Tongue (tissue), 3 donors: ENCODE measurements at places on chromosomes 5 and 9. TPM values are rescaled to one million over a fixed set of nuclear protein-coding genes. Genes with fewer than 3 reads are reported as not detected.

LCN1 gene
- 373 TPM for total RNA-seq

PCDHB14 gene
- 7.8 TPM for total RNA-seq

FGF18 gene
- 3.9 TPM for total RNA-seq

HK3 gene
- 4.1 TPM for total RNA-seq

FAM221B gene
- not detected for total RNA-seq

ENTPD2 gene
- 7.3 TPM for total RNA-seq

PCDHAC1 gene
- 0.41 TPM for total RNA-seq

UGCG gene
- total RNA-seq, result 44.6 TPM

ALDH7A1 gene
- total RNA-seq, result 45.2 TPM

IGFBPL1 gene
- total RNA-seq, result 1.2 TPM

ANKH gene
- total RNA-seq, result 35.8 TPM

PCDHA7 gene
- 0.21 TPM for total RNA-seq

C9orf50 gene
- total RNA-seq, result not detected

TSLP gene
- 0.21 TPM for total RNA-seq

MORN5 gene
- not detected for total RNA-seq

APBA1 gene
- 7.7 TPM for total RNA-seq

SV2C gene
- total RNA-seq, result 0.31 TPM

WNT8A gene
- total RNA-seq, result not detected

SLC34A1 gene
- total RNA-seq, result not detected

SLC25A2 gene
- not detected for total RNA-seq

CBY3 gene
- total RNA-seq, result not detected

ACTBL2 gene
- total RNA-seq, result not detected

CRB2 gene
- total RNA-seq, result 0.72 TPM

FSTL4 gene
- 0.51 TPM for total RNA-seq

MEF2C gene
- total RNA-seq, result 535 TPM

FGFR4 gene
- total RNA-seq, result 130 TPM

CDC25C gene
- 4.4 TPM for total RNA-seq

SHISAL2B gene
- not detected for total RNA-seq

HSPB3 gene
- total RNA-seq, result 257 TPM

ZDHHC11 gene
- 25.2 TPM for total RNA-seq

PFN3 gene
- total RNA-seq, result not detected

PTGDS gene
- 10.2 TPM for total RNA-seq

SPINK7 gene
- not detected for total RNA-seq

IL12B gene
- not detected for total RNA-seq

DAPK1 gene
- 28.9 TPM for total RNA-seq

LEAP2 gene
- 2.3 TPM for total RNA-seq

ANKRD55 gene
- total RNA-seq, result not detected

SIL1 gene
- total RNA-seq, result 28.0 TPM

ARHGEF39 gene
- 1.0 TPM for total RNA-seq

PCDHA10 gene
- 0.21 TPM for total RNA-seq

ASS1 gene
- 74.5 TPM for total RNA-seq

PLCXD3 gene
- under 0.01 TPM for total RNA-seq

FOXD4L6 gene
- total RNA-seq, result not detected

NTNG2 gene
- 1.3 TPM for total RNA-seq

MTREX gene
- 163 TPM for total RNA-seq

LSM11 gene
- 7.5 TPM for total RNA-seq
